ENCODE measurements at places on chromosomes 3 and 15. TPM values are rescaled to one million over a fixed set of nuclear protein-coding genes. Genes with fewer than 3 reads are reported as not detected.

The RNU5B-1 gene
- total RNA-seq: not detected

The HACD2 gene
- total RNA-seq: 27.5 TPM

The CCNB2 gene
- total RNA-seq: 6.5 TPM

The ADAMTSL3 gene
- 0.72 TPM for total RNA-seq

The DUOX2 gene
- under 0.01 TPM for total RNA-seq

The CNTN3 gene
- 0.36 TPM for total RNA-seq

The PODXL2 gene
- 0.36 TPM for total RNA-seq

The SIDT1 gene
- total RNA-seq: under 0.01 TPM

The GXYLT2 gene
- total RNA-seq: 75.1 TPM

The CORO2B gene
- 14.1 TPM for total RNA-seq

The CAMP gene
- not detected for total RNA-seq

The THSD4 gene
- total RNA-seq: 15.6 TPM

The ERC2 gene
- 0.36 TPM for total RNA-seq

The C2CD4A gene
- under 0.01 TPM for total RNA-seq

The UBA7 gene
- total RNA-seq: 81.3 TPM

The C3orf18 gene
- total RNA-seq: 18.8 TPM
